NCI-H2029 (cell line): ENCODE measurements at places on chromosomes 4 and X.

- no peak for DNase-seq
Observed at GRCh38 chr4:119977076-119977940, 89.3 kb downstream of the MAD2L1 start.

- DNase-seq, result no peak
Observed at GRCh38 chr4:164136180-164136616, 617.7 kb upstream of the SMIM31 start.

GRCh38 chr4:182643801-182644682 is 273.1 kb downstream of the DCTD start:
- DNase-seq, result no peak

- DNase-seq, result no peak
Observed at GRCh38 chrX:133897593-133898163, 87.7 kb downstream of the GPC3 start.

DNA sequence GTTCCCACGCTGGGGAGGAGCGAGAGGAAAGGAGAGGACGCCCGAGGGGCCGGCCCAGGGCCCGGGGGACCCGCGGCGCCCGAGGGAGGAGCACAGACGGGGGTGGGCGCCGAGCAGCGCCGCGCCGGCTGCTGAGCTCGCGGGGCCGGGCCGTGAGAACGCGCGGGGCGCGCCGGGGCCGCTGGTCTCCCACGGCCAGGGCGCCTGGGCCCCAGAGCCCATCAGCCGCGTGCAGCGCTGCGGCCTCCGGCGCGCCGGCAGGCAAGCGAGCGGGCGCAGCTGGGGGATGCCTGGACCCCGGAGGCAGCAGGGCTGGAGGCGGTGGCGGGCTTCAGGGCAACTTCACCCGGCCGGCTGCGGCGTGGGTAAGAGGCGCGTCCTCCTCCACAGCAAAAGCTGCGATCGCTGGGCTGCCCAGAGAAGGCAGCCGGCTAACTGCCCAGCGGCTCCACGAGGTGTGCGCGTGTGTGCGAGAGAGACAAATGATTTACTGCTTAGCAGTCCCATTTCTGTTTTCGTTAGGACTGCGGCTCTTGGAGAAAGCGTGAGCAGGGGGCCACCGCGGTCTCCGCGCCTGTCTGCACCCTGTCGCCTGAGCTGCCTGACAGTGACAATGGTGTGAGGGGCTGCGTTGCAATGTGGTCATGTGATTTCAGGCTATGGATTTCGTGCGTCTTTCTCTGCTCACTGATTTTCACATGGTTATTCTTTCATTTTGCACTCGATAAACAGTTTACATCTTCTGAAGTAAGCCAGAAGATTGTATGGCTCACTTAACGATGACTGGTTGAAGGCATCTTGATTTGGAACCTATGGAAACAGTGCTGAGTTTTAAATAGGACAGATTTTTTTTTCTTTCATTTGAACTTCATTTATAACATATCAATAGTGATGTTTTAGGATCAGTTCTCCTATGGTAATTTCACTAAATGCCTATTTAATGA is 1.2 kb downstream of the GUCY1A1 start:
- no peak for DNase-seq

DNA sequence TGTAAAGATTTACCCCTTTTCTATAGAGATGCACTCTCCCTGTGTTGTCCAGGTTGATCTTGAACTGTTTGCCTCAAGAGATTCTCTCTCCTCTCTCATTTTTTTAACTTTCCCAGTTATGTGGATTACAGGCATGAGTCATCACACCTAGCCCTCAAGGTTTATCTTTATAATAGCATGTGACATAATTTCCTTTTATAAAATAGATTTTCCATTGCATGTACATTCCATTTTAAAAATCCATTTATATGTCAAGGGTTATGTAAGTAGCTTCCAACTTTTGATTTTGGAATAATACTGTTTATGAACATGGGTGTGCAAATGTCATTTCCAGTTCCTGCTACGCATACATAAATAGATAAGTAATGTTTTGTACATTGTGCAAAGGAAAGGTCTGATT is 20.6 kb downstream of the ZNF721 start:
- DNase-seq, result no peak

DNA sequence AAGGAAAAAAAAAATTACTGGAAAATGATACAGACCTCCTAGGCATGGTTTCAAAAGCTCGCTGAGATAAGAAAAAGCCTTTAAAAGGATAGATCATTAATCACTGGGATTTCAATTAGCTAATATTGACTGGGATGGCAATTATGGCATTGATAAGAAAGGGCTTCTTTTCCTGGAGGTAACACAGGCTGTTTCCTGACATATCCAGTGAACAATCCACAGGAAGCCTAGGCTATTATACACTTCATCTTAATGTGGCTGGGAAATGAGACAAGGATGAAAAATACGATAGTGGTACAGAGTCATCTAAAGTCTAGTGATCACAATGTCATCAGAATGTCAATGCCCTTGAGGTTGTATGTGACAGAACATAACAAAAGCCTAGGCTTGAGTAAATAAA is 1579.3 kb downstream of the C4orf33 start:
- DNase-seq, result no peak

GRCh38 chr4:7767966-7768365 is 171.7 kb downstream of the AFAP1 start:
- no peak for DNase-seq

GRCh38 chr4:138982754-138983153 is 32.8 kb upstream of the NOCT start:
- no peak for DNase-seq

GRCh38 chr4:185541251-185541727 is 6.0 kb upstream of the PDLIM3 start:
- peak; percentile 28 for DNase-seq

DNA sequence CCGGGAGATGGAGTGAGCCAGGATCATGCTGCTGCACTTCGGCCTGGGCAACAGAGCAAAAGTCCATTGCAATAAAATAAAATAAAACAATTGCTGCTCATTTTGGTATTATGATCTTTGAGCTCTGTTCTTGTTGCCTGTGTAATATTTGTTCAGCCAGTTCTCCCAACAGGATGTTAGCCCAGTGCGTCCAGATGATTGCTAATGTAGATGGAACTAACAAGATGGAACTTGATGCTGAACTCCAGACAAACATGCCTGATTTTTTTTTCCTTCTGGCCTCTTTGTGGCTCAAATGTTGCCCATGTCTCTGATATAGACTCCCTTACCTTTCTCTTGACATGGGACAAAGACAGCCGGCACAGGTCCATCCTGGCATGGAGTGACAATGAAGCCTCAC is 15.8 kb downstream of the SSX5 start:
- no peak for DNase-seq

DNA sequence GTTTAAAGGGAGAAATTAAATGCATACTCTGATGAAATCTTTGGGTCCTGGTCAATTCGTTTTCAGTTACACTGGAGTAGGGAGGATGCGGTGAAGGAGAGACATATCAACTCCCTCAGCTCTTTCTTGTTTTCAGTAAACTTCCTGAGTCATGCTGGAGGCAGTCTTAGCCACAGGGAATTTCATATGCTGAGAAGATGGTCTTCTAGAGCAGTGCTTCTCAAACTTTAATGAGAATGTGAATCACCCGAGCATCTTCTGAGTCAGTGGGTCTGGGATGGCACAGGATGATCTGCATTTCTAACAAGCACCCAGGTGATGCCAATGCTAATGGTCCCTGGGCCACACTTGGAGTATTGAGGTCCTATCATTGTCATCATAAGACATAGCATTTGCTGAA is 214.5 kb downstream of the KIT start:
- no peak for DNase-seq

DNA sequence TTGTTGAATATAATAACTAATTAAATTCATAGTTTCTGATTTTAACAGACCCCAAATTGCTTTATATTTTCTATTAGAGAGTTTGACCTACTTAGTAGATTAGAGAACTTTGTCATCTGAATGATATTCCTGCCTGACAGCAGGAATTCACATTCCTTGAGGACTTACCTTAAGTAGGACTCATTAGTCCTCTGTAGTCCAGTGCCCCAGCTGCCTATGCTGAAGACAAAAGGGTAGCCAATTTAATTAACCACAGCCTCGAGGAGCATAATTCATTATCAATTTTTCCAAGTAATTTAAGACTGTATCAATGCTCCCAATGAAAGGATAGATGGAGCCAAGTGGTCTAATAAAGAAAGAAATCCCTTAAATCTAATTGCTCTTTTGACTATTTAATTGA is 1405.0 kb upstream of the IGFBP7 start:
- DNase-seq, result no peak

- DNase-seq, result no peak
Observed at GRCh38 chr4:626201-627091, 1.1 kb downstream of the PDE6B start.

GRCh38 chr4:119238068-119238722 is 25.7 kb downstream of the USP53 start:
- DNase-seq, result no peak

DNA sequence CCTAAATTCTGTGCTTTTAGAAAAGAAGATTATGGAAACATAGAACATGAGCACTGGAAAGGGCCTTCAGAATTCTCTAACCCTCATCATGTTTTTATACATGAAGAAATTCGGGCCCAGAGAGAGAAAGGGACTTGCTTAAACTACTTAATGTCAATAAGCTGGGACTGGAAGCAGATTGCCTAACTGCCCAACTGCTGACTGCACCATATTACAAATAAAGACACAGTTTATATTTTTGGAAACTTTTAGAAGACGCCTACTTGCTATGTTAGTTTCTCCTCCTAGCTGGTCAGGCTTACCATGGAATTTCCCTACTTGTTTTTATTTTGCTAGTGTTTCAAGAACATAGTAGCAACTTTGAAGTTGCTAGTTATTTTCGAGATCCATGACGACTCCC is 47.1 kb downstream of the SLC9A6 start:
- DNase-seq, result no peak

- no peak for DNase-seq
Observed at GRCh38 chr4:173146456-173146855, 22.2 kb upstream of the GALNT7 start.

GRCh38 chrX:108494406-108495090 is 54.9 kb downstream of the COL4A5 start:
- no peak for DNase-seq

GRCh38 chrX:21847342-21847741 is 7.9 kb downstream of the MBTPS2 start:
- no peak for DNase-seq

DNA sequence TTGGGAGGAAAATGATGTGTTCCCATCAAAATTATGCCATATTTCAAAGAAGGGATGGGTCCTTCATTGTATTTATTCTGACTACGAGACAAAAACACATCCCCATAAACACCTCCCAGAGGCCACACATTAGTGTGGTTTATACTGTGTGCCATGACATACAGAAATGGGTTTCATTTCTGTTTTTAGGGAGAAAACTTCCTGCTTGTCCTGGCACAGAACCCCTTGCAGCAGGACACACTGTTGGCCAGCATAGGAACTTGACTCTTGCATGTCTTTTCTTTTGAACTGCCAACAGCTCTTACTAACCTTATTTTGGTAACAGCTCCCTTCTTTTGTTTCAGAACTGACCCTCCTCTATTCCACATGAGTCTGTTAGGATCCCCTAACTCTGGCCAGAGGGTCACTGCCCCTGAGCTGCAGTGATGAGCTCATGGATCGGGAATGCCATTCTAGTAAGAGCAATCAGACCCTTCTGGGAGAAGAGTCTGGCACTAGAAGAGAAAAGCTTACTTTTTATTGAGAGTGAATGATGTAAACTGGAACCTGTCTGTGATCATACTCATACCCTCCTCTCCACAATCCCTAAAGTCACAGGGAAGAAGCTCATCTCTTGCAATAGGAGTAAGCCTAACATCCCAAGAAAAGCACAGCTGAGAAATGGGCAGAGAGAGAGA is 86.4 kb downstream of the SMIM20 start:
- DNase-seq, result no peak

GRCh38 chrX:22278375-22278774 is 5.7 kb downstream of the CBLL2 start:
- DNase-seq, result no peak

DNA sequence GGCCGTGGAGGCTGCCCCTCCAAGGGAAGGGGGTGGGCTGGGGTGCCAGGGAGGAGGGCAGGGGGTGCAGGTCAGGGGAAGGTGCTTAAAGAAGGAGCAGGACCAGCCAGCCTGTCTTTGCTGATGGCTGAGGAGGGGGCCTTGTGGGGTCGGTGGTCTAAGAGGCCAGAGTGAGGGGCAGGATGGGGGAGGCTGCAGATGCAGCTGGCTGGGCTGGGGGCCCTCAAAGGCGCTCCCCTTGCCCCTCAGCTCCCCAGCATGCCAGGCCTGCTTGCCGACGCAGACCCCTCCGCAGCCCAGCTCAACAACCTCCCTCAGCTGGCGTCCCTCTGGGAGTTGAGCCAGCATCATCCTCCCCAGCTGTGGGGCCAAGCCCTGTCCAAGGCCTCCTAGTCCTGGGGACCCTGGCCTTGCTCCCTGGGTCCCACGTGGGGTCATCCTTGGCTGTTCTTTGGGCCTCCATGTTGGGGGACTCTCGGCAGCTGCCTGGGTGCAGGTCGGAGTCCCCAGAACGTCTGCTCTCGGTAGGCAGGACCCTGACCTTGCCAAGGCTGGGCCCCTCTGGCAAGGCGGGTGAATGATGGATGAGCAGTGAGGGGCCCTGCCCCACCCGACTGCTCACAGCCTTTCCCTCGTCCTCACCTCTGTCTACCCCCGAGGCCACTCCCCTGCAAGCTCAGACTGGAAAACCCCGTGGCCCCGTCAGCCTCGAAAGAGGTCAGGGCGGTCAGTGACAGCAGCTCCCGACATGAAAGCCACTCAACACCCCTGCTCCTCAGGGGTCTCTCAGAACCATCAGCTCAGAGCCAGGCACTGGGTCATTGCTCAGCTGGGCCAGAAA is 119.4 kb downstream of the FAM53A start:
- DNase-seq, result no peak

- no peak for DNase-seq
Observed at GRCh38 chrX:129576539-129576938, 36.5 kb downstream of the OCRL start.

- no peak for DNase-seq
Observed at GRCh38 chrX:40784516-40785151, 49.3 kb upstream of the MED14 start.

GRCh38 chr4:123674762-123675465 is 278.3 kb downstream of the SPRY1 start:
- DNase-seq, result no peak

DNA sequence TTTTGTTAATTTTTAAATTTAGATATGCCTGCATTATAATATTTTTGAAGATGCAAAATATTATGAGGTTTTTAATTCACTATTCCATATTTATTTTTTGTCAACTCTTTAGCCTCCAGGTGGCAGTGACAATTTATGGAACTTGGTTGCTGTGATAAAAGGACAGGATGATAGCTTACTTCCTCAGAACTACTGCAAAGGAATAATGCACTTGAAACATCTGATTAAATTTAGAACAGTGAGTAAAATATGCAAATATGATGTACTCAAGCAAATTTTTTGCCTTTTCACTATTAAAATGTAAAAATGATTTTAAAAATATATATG is 45.1 kb downstream of the SPATA4 start:
- peak; percentile 1 for DNase-seq

GRCh38 chr4:94472056-94472826 is 20.5 kb downstream of the PDLIM5 start:
- DNase-seq, result peak; percentile 81
